ENCODE measurements at places on chromosomes 1 and 21.

GRCh38 chr21:26614251-26614650 is 41.2 kb upstream of the CYYR1 start:
- DNase-seq: no peak

- no peak for DNase-seq
Measured at GRCh38 chr21:34077888-34078287, 4.5 kb downstream of the MRPS6 start.

DNA sequence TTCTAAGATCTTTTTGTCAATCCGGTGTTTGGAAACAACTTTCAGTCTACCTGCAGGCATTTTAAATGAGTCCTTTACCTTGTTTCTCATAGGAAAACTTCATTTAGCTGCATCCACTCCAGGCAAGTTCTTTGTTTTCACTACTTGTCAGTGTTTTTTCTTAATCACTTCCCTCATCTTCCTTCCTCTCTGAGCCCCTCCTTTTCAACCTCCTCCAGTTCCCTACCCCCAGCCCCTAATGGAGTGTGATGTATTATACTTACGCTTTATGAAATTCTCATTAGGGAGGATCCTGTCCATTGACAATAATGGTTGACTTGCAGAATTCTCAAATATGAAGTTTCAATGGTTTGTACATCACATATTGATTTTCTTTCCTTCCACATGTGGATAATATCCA is 62.5 kb upstream of the BACH1 start:
- no peak for DNase-seq

GRCh38 chr1:28259252-28259933 is at the start of gene SESN2:
TSS of gene SESN2 (plus strand) at chr1:28259518. CDS start at chr1:28259848, 330 bp downstream.
- DNase-seq: peak; percentile 81

- no peak for DNase-seq
Measured at GRCh38 chr21:17441370-17441769, 71.5 kb upstream of the CXADR start.

GRCh38 chr1:163826500-163826899 is 504.7 kb downstream of the NUF2 start:
- DNase-seq: no peak

DNA sequence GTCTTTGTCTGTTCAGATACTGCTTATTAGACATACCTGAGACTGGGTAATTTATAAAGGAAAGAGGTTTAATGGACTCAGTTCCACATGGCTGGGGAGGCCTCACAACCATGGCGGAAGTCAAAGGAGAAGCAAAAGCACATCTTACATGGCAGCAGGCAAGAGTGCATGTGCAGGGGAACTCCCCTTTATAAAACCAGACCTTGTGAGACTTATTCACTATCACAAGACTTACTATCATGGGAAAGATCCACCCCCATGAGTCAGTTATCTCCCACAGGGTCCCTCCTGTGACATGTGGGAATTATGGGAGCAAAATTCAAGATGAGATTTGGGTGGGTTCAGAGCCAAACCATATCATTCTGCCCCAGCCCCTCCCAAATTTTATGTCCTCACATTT is 7.1 kb upstream of the PSMA5 start:
- DNase-seq: no peak

DNA sequence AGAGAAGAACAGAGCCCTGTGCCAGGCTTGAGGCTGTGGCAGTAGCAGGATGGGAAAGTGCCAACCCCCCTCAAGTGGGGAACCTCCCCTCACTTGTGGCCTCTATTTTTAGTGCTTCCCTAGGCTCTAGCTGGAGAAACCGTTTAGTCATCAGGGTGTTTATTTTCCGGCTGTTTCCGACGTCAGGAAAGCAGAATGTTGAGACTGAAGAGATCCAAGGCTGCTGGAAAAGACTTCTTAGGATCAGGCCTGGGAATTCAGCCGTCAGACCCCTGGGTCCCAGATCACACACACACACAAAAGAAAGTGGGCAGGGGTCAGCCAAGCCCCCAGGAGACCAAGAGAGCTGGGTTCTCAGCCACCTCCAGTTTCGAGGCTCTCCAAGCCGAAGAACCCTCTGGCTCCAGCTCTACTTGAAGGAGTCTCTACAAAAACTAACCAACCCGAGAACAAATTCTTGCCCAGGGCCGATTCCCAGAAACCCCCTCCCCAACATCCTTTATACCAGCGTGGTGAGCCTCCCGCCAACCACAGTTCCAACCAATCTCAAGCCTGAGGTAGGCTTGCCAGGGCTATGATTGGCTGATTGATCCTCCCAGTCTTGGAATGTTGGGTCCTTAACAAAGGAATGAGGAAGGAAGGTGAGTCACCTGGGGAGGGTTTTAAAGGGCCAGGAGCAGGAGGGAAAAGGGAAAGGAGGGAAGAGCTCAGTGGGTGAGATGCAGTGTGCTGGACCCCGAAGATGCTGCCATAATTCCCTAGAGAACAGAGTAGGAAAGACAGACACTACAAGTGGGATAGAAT is 2.5 kb upstream of the MEF2D start:
- DNase-seq: peak; percentile 91

DNA sequence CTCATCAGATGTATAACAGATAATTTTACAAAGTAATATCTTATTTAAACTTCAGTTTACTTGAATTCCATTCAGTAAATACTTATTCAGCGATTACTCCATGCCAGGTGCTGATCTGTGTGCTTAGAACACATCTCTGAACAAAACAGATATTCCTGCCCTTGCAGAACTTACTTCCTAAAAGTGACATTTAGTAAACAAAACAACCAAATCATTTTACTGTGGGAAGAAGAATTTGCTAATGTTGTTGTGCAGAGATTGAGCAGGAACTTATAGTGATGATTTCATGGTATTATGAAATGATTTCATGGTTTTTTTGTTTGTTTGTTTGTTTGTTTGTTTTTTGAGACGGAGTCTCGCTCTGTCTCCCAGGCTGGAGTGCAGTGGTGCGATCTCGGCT is 39.3 kb upstream of the WLS start:
- no peak for DNase-seq
